Effector CD8-positive, alpha-beta T cell (primary cell): ENCODE measurements at places on chromosomes 12 and 14.

- DNase-seq = no peak
These were observed 24.6 kb upstream of the BCL7A start for GRCh38 chr12:121996945-121997612.

DNA sequence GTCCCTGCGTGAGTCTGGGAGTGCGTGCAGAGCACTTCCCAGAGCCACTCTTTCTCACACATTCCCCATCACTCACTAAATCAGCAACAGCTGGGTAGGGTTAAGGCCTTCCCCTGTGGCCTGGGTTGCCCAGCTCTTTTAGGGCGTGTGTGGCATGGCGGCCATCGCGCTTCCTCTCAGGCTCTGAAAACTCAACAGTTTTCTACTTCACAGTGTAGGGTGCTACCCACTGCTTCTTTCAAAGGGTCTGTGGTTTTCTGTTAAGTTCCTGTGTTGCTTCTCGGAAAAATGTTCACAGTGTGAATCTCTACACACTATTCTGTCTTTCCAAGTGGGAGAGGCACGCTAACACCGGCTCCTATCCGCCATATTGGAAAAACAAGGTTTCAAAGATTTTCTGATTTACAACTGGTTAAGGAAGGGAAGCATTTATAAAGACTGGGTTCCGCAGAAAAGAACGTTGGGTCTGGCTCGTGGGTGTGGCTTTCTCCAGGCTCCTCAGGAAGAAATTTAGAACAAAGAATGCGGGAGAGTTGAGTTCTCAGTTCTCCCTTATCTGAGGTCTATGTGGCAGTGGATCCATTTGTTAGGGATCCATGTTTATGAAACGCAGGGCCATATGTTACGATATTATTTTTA lies 34.9 kb upstream of the AEBP2 start:
- DNase-seq = no peak

GRCh38 chr14:104384776-104385071 lies 194.8 kb upstream of the C14orf180 start:
- no peak for DNase-seq

GRCh38 chr12:24661657-24662096 lies 287.2 kb downstream of the BCAT1 start:
- DNase-seq = no peak

- no peak for DNase-seq
These were observed 125.7 kb upstream of the DDHD1 start for GRCh38 chr14:53278602-53279506.

GRCh38 chr12:121397521-121397920 lies 2.4 kb upstream of the RNF34 start:
- DNase-seq = no peak

- no peak for DNase-seq
These were observed 12.4 kb downstream of the ATF7 start for GRCh38 chr12:53613821-53614220.

- no peak for DNase-seq
These were observed 12.1 kb downstream of the C14orf132 start for GRCh38 chr14:96051231-96051630.

DNA sequence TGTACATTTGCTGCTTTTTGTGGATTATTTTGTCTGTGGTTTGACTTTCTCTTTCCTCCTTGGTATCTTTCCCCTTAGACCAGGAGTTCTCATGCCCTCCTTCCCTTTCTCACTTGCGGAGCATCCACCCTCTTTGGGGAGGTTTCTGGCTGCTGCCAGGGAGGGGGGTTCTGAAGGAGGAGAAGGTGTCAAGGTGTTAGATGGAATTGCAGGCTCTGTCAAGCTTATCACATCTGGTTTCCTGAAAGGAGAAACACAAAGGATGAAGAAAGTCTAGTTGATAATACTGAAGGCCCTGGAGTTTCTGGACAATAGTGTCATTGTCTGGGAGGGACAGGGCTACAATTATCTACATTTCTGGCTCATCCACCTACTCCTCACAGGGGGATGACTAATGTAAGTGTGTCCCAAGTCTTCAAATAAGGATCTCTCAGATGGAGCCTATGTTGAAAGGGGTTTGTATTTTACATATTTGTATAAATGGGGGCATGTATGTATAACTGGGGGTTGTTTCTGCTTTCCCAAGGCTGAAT lies 217.3 kb upstream of the CCDC196 start:
- no peak for DNase-seq

- DNase-seq = no peak
These were observed at the start of gene LGALS3 for GRCh38 chr14:55129086-55129427. Gene LGALS3, plus strand, starts transcription at chr14:55129252. Its CDS starts 8,122 bp downstream, at chr14:55137374.

- DNase-seq = no peak
These were observed 885.8 kb upstream of the TMEM132C start for GRCh38 chr12:127381043-127381668.

GRCh38 chr12:121465921-121466793 lies 66.2 kb downstream of the RNF34 start:
- DNase-seq = peak; percentile 20

DNA sequence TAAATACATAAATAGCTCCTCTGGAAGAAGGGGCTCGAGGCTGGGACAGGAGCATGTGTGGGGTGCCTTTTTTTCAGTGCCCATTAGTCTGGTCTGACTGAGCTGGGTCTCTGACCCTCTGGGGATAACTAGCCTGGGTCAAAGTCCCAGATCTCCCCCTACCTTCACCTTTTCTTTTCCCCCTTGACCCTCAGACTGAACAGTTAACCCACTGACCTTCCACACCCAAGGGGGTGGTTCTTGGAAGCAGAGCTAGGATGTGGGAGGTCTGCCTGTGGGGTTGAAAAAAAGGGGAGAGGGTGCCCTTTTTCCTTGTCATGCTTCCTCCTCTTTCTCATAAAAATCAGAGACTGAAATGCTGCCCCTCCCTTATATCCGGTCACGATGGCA lies 925 bp upstream of the GLI1 start:
- no peak for DNase-seq

GRCh38 chr12:93153321-93153720 lies 224.2 kb upstream of the EEA1 start:
- DNase-seq = no peak

- DNase-seq = no peak
These were observed 13.7 kb downstream of the PGF start for GRCh38 chr14:74941676-74942097.

- no peak for DNase-seq
These were observed 383.0 kb downstream of the PCNX1 start for GRCh38 chr14:71290301-71290700.

- no peak for DNase-seq
These were observed 43.6 kb downstream of the FSCB start for GRCh38 chr14:44463356-44464004.

DNA sequence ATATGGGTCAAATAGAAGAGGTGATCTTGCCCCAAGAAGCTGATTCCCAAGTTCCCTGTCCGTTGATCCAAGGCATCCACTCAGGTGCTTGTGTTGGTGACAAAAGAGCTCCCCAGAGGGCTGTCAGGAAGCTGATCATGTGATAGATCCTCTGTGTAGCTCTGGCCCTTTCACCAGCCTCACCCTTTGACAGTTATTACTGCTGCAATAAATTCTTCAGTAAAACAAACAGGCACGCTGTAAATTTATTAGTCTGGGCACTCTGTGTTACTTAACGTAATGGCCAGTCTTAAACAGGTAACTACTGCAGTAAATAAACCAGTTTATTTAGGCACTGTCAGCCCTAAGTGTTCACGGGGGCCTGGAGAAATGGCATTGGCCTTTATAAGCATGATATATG lies 473.9 kb downstream of the BCL11B start:
- no peak for DNase-seq

GRCh38 chr12:67354966-67355365 lies 85.8 kb downstream of the CAND1 start:
- DNase-seq = no peak

GRCh38 chr12:59636945-59637691 lies 41.3 kb downstream of the SLC16A7 start:
- no peak for DNase-seq

GRCh38 chr14:29603696-29604095 lies 324.0 kb downstream of the PRKD1 start:
- no peak for DNase-seq

- DNase-seq = no peak
These were observed 19.4 kb downstream of the ABCB9 start for GRCh38 chr12:122946690-122947341.

DNA sequence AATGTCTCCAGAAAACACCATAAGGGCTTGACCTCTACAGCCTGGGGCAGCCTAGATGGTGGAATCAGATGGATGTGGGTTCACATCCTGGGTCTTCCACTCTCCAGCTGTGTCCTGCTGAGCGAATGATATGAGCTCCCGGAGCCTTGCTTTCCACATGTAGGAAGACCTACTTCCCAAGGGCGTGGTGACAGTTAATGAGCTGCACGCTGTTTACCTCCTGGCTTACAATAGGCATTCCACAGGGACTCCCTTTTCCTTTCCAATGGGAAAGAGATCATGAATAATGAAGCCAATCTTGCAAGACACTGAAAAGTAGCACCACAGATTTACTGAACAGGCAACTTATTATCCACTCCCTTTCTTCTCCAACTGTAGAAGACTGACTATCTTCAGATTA lies 46.1 kb downstream of the TMTC1 start:
- DNase-seq = no peak

- no peak for DNase-seq
These were observed at the start of gene SOX5 for GRCh38 chr12:23949348-23950209. Gene SOX5, minus strand, starts transcription at chr12:23949670. Its CDS starts 69 bp downstream, at chr12:23949601.

DNA sequence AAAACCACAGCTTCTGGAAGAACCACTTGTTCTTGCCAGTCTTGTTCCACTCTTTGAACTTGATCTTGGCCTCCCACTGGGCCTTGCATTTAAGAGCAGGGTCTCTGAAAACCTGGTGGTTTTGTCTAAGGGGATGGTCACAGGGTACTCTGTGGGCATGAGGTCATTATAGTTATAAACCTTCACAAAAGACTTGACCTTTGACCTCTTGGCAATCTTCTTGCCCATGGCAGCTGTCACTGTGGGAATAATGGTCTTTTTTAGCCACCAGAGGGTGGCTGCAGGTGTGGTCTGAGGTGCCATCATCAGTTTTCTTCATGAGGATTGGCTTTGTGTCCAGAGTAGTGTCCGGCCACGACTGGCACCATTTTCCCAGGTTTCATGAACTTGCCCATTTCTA lies 9.1 kb downstream of the ATP6V0A2 start:
- no peak for DNase-seq

DNA sequence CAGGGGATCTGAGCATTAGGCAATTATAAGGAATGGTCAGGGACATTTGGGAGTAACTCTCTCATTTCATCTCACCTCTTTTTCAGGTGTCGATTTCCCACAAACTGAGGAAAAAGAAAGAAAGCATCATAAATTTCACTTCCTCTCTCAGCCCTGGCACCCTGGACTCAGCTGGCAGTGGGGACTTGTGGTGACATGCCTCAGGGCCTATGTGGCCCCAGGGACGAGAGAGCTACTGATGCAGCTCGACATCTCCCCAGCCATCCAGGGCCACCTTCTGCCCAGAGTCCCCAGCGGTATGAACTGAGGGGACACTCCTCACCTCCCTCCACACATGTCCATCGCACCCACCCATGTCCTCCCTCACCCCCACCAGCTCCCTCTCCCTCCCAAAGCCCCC lies 11.7 kb downstream of the TNFRSF1A start:
- DNase-seq = no peak

DNA sequence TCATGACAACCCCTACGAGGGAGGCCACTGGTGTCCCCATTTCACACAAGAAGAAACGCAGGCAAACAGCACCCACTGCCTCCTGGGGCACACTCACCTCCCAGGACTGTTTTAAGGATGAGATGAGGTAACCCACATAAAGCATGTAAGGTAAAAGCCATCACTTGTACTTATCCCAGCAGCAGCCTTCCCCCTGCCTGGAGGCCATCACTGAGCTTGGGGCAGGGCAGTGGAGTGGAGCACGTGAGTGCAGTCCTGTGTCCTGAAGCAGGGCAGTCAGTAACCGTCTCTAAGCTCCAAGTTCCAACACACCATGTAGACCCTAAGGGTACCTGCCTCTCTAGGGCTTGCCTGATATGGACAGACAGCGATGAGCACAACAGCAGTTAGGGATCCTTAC lies 1.7 kb downstream of the POLE start:
- DNase-seq = no peak

DNA sequence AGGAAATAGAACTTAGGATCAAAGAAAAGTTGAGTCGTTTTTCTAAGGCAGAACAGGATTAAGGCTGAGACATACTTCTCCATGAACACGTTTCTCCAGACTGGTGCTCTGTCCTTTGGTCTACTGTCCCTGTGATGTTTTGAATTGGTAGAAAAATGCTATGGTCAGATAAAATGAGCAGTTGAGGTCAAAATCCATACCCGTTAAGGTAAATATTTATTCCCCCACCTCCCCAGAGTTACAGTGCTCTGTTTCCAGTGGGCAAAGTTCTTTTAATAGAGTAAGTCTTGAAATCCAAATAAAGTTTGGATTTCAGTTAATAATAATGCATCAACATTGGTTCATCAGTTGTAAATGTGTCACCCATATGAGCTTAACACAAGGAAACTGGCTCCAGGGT lies 74.5 kb downstream of the PTHLH start:
- DNase-seq = no peak
